ENCODE measurements at places on chromosomes 6 and 20.

DNA sequence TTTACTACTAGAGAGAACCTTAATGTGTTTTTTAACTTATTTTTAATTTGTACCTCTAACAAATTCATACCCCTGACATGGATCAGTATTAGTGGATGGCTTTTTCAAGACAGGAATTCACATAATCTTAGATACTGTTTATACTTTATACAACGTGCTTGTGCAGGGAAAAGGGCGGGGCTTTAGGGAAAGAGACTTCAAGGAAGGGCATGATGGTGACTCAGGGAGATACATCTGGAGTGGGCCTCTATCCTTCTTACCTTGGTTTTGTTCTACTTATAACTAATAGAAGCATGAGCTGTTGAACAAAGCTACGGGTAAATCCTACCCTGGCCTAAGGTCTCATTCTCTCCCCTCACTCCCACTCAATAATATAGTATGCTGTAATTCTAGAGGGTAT is 160.8 kb downstream of the C6orf58 start:
- DNase-seq = peak; percentile 5

DNA sequence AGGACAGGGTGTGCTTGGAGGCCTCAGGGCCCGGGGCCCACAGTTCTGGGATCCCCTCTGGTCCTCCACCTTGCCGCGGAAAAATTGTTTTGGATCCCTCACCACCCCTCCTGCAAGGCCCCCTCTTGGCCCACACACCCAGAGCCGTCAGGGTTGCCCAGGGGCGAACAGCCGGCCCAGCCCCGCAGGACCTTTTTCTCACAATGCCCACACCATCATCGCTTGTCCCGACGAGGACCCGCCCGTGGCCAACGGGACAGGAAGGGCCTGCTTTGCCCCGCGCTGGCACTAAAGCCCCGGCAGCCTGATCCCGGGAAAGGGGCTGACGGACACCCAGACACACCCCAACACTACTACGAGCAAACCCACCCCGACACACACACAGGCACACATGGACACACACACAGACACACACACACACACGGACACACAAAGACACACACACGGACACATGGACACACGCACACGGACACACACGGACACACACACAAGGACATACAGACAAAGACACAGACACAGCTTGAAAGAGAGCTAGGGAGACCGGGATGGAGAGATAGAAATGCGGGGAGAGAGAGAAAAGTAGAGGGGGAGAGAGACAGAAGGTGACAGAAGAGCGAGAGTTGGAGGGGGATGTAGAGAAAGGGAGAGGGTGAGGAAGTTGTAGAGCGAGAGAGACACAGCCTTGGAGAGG is 1493.5 kb upstream of the DEFB115 start:
- no peak for DNase-seq

DNA sequence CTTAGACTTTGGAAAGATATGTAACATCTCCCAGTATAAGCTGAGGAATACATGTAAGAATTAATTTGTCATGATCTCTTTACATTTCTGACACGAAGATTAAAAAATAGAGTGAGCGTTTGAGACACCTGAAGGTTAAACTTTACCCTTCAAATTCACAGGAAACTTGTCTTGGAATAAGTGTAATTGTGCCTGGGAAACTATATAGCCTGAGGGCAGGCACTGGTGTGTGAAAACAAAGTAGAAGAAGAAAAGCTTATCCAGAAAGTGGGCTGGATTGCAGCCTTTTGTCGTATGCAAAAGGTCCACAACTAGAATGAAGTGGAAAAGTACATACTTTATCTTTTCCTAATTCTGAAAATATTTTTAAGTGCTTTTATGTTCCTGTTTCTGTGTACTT is 275.7 kb upstream of the TCF21 start:
- no peak for DNase-seq

GRCh38 chr6:21438986-21439352 is 154.6 kb upstream of the SOX4 start:
- peak; percentile 19 for DNase-seq

DNA sequence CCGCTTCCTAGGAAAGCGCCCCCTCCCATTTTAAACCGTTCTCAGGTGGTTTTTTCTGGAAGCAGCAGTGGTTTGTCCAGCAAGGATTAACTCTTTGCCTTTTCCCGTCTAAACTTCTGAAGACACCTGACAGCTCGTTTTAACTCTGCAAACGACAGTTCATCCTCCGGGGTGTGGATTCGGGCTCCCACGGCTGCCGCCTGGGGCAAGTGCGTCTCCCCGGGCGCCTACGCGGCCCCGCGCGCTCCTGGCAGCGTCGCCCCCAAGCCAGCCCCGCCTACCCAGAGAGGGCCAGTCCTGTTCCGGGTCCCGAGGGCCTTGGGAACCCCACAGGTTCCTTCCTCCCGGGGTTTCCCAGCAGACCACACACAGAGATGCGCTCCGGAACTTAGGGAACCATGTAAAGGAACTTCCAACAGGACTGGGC is 54.4 kb downstream of the PRR18 start:
- no peak for DNase-seq

DNA sequence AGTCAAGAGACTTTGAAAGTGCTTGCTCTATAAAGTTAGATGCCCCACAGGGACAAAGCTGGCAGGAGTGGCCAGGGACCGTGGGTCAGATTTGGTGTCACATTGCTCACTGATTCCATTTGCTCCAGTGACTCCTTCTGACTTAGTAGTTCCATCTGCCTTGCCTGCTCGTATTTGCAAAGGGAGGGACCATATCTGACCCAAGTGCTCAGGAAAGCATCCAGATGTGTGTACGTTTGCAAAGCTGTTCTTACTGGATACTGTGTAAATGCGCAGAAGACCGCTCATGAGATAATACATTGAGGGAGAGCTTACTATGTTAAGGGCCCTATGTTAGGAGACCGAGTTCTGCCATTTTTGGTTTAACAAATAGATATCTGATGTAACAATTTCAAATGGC is 21.2 kb upstream of the CCN6 start:
- DNase-seq = no peak

DNA sequence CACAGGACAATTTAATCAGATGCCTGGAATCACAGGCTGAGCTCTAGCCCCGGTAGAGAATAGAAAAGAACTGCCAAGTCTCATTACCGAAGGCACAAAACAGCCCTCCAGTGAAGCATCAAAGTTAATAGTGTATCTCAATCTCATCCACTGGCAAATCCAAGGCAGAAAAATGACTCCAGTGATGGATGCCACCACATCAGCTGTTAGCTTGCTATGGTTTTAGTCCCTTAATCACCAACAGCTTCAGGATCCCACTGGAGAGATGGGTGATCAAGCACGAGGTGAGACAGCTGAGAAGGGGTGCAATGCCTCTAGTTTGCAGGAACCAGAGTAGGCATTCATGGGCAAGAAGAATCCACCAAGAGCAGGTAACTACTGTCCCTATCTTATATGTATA is 81.8 kb downstream of the STK35 start:
- no peak for DNase-seq
